IgD-negative memory B cell (primary cell): ENCODE measurements at places on chromosomes 3 and 15. TPM values are rescaled to one million over a fixed set of nuclear protein-coding genes. Genes with fewer than 3 reads are reported as not detected.

Gene RYR3
- polyA plus RNA-seq: 0.08 TPM

Gene SCG5
- polyA plus RNA-seq: not detected

Gene TMEM87A
- polyA plus RNA-seq: 39.2 TPM

Gene CSTA
- not detected for polyA plus RNA-seq

Gene ZIC4
- polyA plus RNA-seq: not detected

Gene CPN2
- not detected for polyA plus RNA-seq

Gene STXBP5L
- polyA plus RNA-seq: not detected

Gene SPTBN5
- polyA plus RNA-seq: not detected

Gene RFT1
- polyA plus RNA-seq: 17.4 TPM

Gene ACTC1
- polyA plus RNA-seq: not detected

Gene GPR149
- not detected for polyA plus RNA-seq

Gene SLC9C1
- not detected for polyA plus RNA-seq

Gene SPESP1
- 1.3 TPM for polyA plus RNA-seq

Gene CD200R1
- 8.5 TPM for polyA plus RNA-seq

Gene ANKRD34C
- polyA plus RNA-seq: not detected

Gene CA12
- not detected for polyA plus RNA-seq

Gene TJP1
- polyA plus RNA-seq: not detected

Gene PYGO1
- polyA plus RNA-seq: not detected

Gene STRIT1
- not detected for polyA plus RNA-seq

Gene RAB6B
- polyA plus RNA-seq: 0.36 TPM

Gene FGF7
- polyA plus RNA-seq: not detected

Gene LRTM1
- not detected for polyA plus RNA-seq

Gene CAMKV
- polyA plus RNA-seq: not detected

Gene SEMA6D
- not detected for polyA plus RNA-seq

Gene UROC1
- not detected for polyA plus RNA-seq

Gene GPR156
- not detected for polyA plus RNA-seq

Gene PDE12
- 14.7 TPM for polyA plus RNA-seq

Gene LYSMD2
- 66.6 TPM for polyA plus RNA-seq

Gene ARNT2
- polyA plus RNA-seq: not detected

Gene CHRFAM7A
- not detected for polyA plus RNA-seq

Gene HTR3E
- not detected for polyA plus RNA-seq

Gene IGSF11
- polyA plus RNA-seq: not detected

Gene PARP9
- polyA plus RNA-seq: 18.7 TPM

Gene NR1I2
- polyA plus RNA-seq: 0.58 TPM

Gene CFAP100
- not detected for polyA plus RNA-seq

Gene HRG
- not detected for polyA plus RNA-seq

Gene TMEM212
- polyA plus RNA-seq: not detected

Gene ITIH1
- polyA plus RNA-seq: not detected

Gene SLC12A1
- not detected for polyA plus RNA-seq

Gene SLC49A4
- polyA plus RNA-seq: 1.6 TPM

Gene SLC35G2
- polyA plus RNA-seq: 0.31 TPM

Gene MUSTN1
- polyA plus RNA-seq: not detected
